Eye (tissue), 1 donor: ENCODE measurements at places on chromosomes 16 and 17.

DNA sequence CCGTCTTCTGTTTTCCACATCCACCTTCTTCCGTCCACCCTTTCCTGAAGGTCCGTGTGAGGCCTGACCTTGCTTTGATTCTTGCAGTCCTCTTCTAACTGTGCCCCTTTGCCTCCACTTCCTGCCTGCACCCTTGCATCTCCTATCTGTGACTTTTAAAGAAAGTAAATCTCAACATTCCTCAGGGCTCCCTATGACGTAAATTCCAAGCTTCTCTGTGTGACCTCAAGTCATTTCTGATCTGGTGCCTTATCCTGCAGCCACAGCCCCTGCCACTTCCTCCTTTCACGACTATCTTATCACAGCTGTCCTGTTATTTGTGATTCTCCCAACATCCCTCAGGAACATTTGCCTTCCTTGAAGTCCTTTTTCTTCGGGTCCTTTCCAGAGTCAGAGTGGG lies 520.5 kb downstream of the CDH13 start:
- no peak for DNase-seq

GRCh38 chr16:79217375-79218011 lies 383.0 kb downstream of the MAF start:
- no peak for DNase-seq

DNA sequence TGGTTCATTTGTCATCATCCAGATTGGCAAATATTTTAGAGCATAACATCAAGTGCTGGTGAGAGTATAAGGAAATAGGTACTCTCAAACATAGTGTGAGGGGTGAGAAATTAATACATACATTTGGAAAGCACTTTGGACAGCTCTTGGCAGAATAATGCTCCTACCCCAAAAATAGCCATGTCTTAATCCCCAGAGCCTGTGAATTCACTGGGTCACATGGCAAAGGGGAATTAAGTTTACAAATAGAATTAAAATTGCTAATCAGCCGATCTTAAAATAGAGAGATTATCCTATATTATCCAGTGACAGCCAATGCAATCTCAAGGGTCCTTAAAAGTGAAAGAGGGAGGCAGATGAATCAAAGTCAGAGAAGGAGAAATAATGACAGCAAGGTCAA lies 38.8 kb upstream of the ANKFN1 start:
- no peak for DNase-seq

DNA sequence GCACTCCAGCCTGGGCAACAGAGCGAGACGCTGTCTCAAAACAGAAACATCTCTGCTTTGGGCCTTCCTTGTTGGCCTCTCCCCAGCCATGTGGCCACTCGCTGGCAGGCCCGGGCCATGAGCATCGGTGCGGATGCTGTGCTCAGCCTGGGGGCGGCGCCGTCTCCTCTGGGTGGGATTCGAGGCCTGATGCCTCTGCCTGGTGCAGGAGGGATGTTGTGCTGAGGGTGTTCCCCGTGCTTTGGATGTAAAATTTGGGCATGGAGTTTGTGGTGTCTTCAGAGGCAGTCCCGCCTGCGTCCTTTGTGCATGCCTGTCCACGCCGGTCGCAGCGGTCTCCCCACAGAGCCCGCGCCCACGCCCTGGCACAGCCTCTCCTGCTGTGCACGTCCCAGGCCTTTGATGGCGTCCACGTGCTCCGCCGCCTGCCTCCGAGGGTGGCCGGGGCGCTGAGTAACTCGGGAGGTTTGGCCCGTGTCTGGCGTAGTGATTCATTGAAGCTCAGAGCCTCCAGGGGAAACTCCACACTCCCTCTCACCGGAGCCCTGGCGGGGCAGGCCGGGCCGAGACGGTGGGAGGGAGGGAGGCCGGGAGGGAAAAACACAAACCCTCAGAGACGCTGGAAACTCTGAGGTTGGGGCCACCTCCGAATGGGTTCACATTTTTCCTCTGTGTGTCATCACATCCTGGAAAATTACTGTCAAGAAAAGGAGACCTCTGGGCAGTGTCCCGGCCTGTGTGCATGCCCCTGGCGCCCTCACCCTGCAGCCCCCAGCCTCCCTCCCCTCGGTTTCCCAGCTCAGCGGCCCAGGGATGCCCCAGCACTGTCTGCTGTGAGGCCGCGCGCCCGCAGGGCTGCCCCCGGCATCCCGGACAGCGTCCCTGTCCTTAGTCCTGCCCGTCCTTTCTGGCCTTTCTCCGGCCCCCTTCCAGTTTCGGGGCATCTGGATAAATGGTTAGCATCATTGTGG lies 19.0 kb downstream of the CENPX start:
- DNase-seq, result peak; percentile 57

- DNase-seq, result peak; percentile 78
Observed at GRCh38 chr16:53827741-53828140, 123.8 kb downstream of the FTO start.

DNA sequence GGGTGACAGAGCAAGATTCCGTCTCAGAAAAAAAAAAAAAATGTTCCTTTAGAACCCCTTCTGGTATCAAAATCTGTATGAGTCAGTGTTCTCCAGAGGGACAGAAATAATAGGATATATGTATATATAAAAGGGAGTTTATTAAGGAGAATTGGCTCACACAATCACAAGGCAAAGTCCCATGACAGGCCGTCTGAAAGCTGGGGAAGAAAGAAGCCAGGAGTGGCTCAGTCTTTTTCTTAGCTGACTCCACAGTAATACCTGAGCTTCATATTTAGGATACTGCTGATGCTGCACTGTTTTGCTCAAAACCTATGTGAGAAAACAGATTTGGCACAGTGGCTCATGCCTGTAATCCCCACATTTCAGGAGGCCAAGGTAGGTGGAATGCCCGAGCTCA lies 22.5 kb downstream of the ZZEF1 start:
- DNase-seq, result no peak

DNA sequence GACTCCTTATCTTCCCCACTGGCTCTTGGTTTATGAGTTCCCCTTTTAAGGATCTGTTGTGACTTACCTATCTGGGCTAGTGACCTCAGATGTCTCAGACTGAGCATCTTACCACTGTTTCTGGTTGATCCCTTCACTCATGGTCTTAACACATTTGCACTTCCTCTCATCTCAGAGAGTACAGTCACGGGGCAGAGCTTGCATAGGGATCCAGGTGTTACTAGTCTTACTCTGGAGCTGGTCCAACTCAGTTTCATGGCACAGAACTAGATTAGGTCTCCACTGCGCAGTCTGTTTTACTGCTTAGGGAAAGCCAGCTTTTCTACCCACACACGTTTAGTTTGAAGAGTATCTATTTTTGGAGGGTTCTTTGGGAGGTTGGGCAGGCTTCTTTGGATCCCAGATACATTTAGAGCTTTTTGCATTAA lies 10.2 kb downstream of the GABARAPL2 start:
- no peak for DNase-seq

DNA sequence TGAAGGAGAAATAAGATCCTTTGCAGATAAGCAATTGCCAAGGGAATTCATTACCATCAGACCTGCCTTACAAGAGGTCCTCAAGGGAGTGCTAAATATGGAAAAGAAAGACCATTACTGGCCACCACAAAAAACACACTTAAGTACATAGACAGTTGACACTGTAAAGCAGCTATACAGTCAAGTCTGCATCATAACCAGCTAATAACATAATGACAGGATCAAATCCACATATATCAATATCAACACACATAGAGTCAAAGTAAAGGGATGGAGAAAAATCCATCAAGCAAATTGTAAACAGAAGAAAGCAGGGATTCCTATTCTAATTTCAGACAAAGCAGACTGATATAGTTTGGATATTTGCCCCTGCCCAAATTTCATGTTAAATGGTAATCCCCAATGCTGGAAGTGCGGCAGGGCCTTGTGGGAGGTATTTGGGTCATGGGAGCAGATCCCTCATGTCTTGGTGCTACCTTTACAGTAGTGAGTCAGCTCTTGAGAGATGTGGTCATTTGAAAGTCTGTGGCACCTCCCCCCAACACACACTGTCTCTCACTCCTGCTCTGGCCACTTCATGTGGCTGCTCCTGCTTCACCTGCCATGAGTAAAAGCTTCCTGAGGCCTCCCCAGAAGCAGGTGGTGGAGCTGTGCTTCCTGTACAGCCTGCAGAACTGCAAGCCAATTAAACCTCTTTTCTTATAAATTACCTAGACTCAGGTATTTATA lies 32.8 kb downstream of the TANC2 start:
- no peak for DNase-seq

GRCh38 chr17:63939884-63940283 lies 7.8 kb upstream of the CD79B start:
- no peak for DNase-seq

GRCh38 chr16:84864326-84864955 lies 44.7 kb downstream of the CRISPLD2 start:
- peak; percentile 46 for DNase-seq

DNA sequence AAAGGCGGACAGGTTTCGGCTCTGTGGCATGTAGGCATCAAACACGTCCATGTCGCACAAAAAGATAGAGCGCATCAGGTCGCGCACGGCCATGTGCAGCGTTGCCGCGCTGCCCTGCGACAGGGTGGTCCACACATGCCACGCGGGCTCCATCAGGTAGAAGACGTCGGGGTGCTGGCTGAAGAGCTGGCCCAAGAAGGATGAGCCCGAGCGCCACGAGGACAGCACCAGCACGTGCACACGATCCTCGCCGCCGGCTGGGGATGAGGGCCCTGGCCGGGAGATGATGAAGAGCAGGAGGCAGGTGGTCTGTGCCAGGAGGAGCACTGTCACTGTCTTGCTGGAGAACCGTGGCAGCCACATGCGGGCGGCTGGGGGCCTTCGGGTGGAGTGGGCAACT lies 5.9 kb downstream of the CHST5 start:
- DNase-seq, result no peak

GRCh38 chr17:40646791-40647623 lies 611 bp downstream of the SMARCE1 start:
- peak; percentile 63 for DNase-seq

- no peak for DNase-seq
Observed at GRCh38 chr17:29163563-29163962, 16.6 kb downstream of the MYO18A start.
